Activated naive CD4-positive, alpha-beta T cell (primary cell): ENCODE measurements at places on chromosomes 2 and 18.

GRCh38 chr2:104434318-104434792, 419.6 kb upstream of the POU3F3 start:
- no peak for DNase-seq

DNA sequence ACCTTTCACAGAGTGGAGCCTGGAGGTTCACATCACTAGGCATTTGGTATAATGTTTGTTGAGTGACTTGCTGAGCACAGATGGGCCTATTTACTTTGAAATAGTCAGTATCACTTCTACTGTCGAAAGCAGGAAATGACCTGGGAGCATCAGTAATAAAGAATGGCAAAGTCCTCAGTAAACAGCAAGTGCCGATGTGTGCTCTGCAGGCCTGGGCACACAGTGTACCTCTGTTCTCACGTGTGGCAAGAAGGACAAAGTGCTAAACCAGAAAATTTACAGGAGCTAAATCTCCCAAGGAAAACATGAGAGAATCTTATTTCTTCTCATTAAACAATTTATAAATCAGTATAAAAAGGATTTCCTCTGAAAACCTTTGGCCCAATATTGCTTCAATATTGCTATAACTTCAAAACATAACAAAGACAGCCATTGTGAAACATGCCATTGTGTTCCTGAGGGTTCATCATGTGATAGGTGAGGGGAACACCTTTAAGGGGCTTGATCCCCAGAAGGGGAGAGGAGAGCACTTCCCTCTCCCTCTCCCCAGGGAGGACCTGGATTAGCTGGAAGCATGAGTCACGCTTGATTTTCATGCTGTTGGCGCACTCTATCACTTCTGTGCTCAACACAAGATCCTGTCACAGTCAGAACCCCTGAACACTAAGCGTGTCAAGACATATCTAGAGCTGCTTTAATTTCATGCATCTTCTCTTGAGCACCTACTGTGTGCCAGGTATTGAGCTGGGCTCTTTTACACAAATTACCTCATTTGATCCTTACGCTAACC, 131.5 kb upstream of the SMAD2 start:
- DNase-seq: no peak

DNA sequence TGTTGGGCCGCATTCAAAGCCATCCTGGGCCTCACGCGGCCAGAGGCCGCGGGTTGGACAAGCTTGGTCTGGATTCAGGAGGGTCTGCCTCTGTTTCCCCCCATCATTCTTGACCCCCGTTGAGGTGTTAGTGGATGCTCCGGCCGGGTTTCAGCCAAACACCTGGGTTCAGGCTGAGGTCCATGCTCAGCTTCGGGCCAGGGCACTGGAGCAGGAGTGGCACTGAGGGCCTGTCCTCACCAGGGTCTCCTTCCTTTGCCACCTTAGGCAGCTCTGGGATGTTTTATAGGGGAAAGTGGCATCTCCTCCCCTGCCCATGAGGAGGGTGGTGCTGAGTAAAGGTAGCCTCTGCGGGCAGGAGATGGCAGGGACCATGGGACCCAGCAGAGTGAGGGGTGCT, 76.9 kb upstream of the SMAD2 start:
- no peak for DNase-seq

DNA sequence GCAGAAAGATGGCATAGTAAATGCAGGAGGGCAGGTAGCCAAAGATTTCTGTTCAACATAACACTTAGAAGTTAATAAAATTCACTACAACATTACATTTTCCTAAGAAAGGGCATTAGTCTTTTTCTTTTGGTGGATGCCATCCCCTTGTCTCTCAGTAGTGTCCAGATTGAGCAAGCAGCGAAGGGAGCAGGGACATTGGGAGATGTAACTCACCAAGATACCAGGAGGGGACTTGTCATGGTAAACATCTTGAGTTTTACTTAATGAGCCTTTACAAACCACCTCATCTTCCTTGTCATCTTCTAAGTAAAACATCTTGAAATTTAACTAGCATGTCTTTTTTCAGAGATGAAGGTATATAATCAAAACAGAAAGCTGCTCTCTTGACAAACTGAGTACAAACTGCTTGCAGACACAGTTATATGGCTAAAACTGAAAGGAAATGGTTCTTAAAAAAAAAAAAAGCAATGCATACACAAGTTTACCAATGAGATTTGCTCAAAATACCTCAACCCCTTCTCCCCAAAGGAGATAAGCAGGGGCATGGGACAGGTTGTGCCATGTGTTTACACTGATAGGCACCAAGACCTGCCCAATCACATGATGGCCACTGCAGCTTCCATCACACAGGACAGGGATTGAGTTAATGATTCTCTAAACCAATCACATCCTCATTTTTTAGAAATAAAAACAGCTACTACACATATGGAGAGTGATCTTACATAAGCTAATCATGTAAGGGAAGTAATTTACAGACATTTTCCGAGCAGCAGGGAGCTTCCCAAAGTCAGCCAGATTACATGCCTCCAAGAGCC, 30.3 kb downstream of the LPIN2 start:
- DNase-seq: no peak

- DNase-seq: no peak
These were observed 56.2 kb downstream of the EMILIN2 start for GRCh38 chr18:2903006-2903405.

DNA sequence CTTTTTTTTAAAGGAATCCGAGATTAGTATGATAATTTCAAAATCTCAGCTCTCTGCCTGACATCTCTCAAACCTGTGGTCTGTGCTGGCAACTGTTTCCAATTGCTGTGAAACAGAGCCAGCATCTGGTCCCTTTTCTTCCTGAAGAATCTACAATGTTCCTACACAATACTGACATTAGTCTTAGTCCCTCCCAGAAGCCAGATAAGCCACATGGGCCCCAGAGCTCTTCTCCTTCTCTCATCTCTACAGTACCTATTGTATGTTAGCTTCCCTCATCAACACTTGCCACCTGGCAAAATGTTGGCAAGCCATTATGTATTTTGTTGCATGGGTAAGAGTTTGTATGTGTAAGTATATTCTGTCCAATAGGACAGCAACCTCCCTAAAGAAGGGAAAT, 62.9 kb upstream of the CDKL4 start:
- DNase-seq: no peak

- DNase-seq: no peak
These were observed 674.7 kb downstream of the PLCL1 start for GRCh38 chr2:198479065-198479464.

- no peak for DNase-seq
These were observed 10.1 kb downstream of the SERPINB8 start for GRCh38 chr18:63980027-63980426.

DNA sequence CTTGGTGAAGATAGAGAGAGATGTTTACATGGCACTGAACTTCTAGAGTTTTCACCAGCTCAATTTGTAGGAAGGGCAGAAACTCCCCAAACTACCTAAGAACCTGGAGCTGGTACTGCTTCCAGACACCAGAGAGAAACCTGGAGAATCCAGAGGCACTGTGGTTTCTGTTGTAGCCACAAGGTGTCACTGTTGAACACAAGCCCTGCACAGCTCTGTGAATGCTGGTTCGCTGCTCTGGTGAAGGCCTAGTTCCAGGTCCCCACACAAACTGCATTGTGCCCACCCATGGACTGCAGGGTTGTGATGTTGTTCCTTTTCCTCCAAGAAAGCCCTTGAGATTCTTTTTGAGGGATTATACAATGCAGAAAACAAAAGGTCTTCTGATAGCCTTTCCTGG, 150.5 kb upstream of the HS6ST1 start:
- DNase-seq: no peak

DNA sequence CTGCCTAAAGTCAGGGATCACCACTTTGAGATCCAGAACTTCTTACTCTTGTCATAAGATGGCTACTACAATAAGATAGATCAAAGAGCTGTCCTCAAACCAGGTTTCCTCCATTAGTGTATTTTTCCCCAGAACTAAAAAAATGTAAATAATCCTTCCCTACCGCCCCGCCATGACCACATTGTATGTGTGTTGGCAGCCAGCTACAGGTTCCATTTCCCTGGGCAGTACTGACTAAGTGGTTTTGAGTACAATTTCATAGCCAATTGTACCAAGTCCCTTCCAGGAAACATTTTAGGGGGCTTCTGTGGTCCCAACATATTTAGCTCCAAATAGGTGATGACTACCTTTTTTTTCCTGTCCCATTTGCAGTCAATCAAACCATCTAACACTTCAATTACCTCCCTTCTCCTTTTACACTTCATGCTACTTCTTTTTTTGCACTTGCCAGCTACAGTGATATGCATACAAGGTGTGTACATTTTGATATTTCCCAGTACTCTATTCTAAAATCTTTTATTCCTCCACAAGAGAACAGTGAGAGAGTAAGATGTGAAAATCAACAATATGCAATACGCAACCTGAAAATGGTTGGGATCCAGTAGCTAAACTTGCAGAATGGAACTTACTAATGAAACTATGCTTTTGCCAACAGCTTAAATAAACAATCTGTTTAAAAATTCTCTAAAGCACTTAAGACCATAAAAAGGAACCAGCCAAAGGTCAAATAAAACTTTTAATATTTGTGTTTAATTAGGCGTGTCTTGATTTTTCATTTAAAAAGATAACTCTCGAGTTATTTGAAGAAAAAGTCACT, 3.9 kb downstream of the PUM2 start:
- no peak for DNase-seq

GRCh38 chr2:46098621-46099062, 198.6 kb upstream of the EPAS1 start:
- DNase-seq: no peak

- DNase-seq: no peak
These were observed 162.0 kb upstream of the STK17B start for GRCh38 chr2:196333397-196333796.

DNA sequence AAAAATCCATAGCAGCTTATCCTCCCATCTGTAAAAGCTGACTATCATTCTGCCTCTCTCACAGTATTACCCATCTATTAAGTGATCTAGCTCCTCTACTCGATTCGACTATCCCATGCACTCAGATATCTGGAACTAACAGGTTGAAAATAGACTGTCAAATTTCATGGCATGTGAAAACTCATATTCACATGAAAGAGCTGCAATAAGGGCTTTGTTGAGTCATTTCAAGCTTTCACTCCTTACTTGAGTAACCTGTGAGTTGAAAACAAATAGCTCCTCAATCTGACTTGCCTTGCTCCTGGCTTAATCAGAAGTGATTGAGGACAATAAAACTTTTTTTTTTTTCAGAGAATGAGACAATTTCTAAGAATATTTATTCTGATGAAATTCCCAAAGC, 192.4 kb upstream of the ERBB4 start:
- no peak for DNase-seq

DNA sequence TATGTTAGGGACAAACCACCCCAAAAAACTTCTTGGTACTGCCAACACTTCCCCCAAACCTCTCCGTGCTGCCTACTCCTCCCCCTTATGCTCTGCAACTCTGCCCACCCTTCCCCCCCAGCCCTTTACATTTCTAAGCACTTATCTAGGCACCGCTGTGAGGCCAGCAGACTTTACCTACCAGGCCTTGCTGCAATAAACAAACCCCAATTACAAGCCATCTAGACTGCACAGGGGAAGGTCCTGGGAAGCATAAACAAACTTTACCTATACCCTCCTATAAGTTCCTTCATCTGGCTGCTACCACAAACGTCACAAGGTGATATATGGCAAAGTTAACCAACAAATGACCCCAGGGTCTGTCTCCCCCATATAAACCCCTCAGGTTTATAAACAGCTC, 259.4 kb upstream of the GULP1 start:
- DNase-seq: no peak

DNA sequence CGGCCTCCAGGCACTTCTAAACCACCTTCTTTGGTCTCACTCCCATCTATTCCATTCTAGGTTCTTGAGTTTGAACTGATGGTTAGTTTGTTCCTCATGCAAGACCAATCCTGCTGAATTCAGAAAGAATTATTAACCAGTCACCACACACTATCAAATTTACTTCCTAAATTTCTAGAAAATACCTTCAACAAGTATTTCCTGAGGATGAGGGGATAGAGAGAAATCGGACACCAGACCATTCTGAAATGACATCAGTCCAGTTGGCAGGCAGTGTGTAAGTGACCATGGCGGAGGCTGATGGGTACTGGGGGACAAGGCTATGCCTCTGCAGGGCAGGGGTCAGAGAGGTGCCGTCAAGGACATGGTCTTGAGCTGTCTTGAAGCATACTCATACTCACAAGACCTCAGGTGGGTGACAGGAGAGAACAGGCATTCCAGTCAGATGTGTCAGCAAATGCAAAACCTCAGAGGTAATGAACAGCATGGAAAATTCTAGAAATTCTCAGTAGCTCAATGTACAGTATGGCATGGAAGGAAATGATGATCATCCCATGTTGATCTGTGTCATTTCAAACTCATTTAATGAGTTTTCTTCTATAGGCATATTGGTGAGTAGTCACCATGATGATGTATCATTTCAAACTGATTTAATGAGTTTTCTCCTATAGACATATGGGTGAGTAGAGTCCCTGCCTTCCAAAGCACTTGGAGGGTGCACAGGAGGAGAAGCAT, 119.6 kb downstream of the DDX1 start:
- DNase-seq: no peak

DNA sequence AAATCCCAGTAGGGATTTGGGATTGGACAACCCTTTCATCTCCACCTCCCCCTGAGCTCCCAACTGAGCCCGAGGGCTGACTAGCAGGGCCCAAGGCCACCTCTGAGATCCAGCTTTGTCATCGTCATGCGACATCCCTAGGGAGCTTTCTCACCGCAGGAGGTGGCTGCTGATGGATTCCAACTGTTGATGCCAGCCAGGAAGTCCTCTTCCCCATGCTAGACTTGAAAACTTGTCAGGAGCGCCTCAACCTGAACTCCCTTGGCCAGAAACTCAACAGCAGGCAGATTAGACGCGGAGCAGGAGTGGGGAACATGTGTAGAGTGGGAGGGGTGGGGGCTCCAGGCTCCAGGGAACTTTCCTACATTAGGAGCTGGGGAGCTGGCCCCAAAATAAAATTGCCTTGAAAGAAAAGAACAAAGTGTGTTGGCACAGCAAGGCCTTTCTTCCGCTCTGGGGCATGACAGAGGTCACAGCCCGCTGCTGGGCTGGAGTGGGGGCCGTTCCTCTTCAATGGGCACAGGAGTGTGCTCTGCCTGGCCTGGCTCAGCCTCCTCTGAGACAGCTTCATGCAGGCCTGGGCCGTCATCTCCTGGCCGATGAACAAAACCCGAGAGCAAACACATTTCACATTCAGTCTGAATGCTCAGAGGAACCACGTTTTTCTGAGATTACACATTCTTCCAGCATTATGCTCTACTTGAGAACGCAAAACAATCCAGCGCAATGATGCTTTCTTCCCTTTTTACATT, 34.5 kb downstream of the EMILIN2 start:
- no peak for DNase-seq

- DNase-seq: no peak
These were observed 28.2 kb downstream of the CENPO start for GRCh38 chr2:24821433-24821891.

DNA sequence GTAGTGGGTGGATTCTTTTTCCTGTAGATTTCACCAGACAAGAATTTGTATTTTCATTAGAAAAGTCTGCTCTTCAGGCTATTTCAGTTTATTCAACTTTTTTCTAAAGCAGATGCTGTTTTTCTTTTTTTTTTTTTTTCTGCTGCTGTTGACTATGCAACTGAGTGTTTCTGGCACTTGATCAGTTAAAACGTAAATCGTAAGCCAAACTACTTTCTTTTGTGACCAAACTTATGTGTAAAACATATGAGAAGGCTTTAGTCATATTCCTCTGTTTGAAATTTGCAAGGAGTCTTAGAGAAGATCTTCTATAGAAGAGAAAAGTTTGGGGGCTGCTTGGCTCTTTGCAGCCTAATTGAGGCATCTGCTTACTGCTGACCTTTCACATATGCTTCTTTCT, 170.1 kb downstream of the PARD3B start:
- DNase-seq: no peak

GRCh38 chr2:40348038-40348437, 103.9 kb downstream of the SLC8A1 start:
- DNase-seq: no peak
